Activated naive CD8-positive, alpha-beta T cell treated with anti-CD3 and anti-CD28 coated beads for 36 hours (primary cell): ENCODE measurements at places on chromosomes 7 and 10. TPM values are rescaled to one million over a fixed set of nuclear protein-coding genes. Genes with fewer than 3 reads are reported as not detected.

PYROXD2 gene
- total RNA-seq, result 3.9 TPM

LRRN3 gene
- total RNA-seq, result 89.3 TPM

CCDC186 gene
- 8.3 TPM for total RNA-seq

ADAP1 gene
- 49.9 TPM for total RNA-seq

CYP3A7 gene
- not detected for total RNA-seq

DNA sequence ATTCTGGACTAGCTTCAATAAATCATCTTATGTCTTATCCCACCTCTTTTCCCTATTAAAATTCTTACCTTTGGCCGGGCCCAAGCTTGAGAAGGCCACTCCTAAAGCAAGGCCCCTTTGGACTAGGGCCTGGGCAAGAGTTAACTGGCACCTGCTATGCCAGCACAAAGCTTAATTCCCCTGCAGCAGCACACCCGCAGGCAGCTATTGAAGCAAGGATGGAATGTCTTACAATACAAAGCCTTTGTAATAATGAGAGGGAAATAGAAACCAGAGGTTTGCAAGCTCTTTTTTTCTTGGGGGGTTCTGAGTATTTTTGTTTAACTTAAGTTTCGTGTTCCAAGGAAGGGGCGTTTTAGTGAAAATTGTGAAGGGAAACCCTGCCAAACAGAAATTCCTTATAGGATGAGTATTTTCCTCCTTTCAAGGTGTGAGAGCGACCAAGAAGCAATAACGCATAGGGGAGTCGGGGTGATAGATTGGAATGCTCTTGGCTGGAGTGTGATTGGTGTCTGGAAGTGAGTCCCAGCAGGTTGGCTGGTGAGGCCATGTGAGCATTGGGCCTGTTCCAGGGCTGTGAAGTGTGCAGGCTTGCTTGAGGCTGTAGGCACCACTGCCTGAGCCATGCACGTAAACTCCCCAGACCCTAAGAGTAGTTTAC is 148.5 kb downstream of the KIAA1217 start:
- H3K4me3 ChIP-seq, result no peak overlapping the region
- no peak overlapping the region for H3K27ac ChIP-seq
- no peaks in the 10 kb centered on the region for H3K4me1 ChIP-seq
- no peak for DNase-seq

- H3K27ac ChIP-seq, result no peak overlapping the region
- H3K4me1 ChIP-seq, result no peaks in the 10 kb centered on the region
- no peaks in the 10 kb centered on the region for H3K27me3 ChIP-seq
- no peak overlapping the region for H3K4me3 ChIP-seq
- H3K36me3 ChIP-seq, result no peaks in the 10 kb centered on the region
- DNase-seq, result no peak
Measured at GRCh38 chr7:18906901-18907300, 210.5 kb downstream of the TWIST1 start.

DNA sequence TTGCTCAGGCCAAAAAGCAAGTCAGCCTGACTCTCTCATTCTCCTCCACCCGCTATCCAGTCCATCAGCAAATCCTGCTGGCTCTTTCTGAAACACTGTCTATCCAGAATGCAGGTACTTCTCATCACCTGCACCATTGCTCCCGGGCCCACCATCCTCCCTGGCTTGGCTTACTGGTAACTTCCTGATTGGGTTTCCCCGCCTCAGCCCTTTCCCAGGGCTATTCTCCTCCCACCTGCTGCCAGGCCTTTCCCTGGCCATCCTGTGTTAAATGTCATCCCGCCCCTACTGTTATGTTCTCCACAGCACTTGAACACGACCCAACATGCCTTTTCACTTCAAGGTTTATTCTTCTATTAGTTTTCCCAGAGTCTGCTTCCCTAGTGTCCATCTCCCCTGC is 124.0 kb downstream of the CNNM2 start:
- no peak for DNase-seq
- no peaks in the 10 kb centered on the region for H3K36me3 ChIP-seq
- no peaks in the 10 kb centered on the region for H3K4me1 ChIP-seq
- no peak overlapping the region for H3K4me3 ChIP-seq
